Foreskin keratinocyte (primary cell): ENCODE measurements at places on chromosomes 2 and 18.

DNA sequence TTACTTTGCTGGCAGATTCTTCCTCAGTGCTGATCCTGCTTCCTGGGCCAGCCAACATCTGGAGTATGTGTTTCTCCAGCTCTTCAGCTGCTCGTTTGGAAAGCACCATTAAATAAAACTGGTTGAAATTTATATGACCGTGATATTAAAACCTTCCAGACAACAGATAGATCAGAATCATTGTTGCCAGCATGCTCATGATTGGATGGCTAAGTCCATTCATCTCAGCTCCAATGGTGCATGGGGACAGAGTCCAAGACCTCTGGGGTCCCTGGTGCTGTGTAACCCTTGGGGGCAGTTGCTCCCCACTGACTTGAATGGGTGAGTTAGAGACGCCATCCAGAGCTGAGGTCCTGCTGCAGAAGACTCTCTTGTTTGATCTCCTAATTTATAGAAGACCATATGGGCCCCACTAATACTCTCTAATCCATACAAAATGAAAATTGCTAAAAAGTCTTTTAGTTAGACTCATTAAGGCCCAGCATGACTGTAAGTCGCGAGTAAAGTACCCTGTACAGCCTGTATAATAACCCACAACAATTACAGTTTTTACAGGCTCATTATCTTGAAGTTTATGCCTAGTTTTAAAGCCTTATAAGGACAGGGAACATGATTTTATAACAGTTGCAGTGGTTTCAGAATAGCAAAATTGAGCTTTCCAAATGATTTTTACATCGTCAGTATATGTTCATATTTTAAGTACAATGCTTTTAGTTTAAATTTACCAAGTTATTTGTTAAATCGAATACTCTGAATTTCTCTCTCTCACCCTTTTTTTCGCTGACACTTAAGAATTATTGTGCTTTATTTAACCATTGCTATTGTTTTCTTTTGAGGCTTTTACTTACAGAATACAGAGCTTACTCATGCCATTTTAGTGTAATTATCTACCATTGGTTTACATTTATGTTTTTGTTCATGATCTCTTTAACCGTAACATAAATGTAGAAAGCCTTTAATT is 60.0 kb downstream of the CABLES1 start:
- no peak for DNase-seq

- DNase-seq = no peak
These were observed 8.8 kb downstream of the RALB start for GRCh38 chr2:120261387-120262006.

- no peak for DNase-seq
These were observed 28.3 kb upstream of the HPCAL1 start for GRCh38 chr2:10274376-10274775.

DNA sequence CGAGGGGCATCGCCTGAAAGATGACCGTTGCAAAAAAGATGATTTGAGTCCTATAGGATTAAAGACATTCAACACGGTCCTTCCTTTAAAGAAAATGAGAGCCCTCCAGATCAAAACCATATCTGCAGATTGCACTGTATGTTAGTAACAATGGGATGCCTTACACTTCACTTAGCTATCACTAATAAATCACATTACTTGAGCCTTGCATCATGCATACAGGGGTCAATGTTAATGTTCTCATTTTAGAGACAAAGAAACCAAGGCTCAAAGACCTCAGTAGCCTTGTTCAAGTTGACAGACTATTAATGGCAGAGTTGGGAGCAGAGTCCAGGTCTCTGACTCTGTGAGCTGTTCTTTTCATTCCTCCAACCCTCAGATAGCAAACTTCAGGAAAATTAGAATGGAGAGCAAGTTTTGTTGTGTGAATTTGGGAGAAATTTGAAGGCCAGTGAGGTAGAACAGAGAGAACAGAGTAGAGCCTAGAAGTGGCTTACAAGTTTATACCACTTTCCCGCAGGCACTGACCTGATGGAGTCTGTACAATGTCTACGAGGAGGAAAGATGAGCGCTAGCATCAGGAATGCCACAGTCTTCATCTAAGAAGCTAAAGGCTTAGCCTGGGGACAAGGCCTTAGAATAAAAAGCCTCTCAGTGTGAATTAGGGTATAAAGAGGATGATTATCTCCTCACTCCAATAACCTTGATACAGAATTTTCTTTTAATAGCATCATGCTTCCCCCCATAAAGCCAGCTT is 48.3 kb downstream of the TRIB2 start:
- DNase-seq = peak; percentile 47

- no peak for DNase-seq
These were observed 98.2 kb upstream of the HNMT start for GRCh38 chr2:137865954-137866540.

- no peak for DNase-seq
These were observed 184.5 kb upstream of the VRK2 start for GRCh38 chr2:57862153-57862552.

GRCh38 chr18:35616664-35617423 is 35.3 kb downstream of the GALNT1 start:
- DNase-seq = peak; percentile 69

- DNase-seq = no peak
These were observed 16.7 kb upstream of the GLS start for GRCh38 chr2:190863946-190864345.

GRCh38 chr2:69945441-69945840 is 16.0 kb downstream of the ASPRV1 start:
- peak; percentile 87 for DNase-seq

GRCh38 chr18:9619545-9619944 is 5.2 kb upstream of the PPP4R1 start:
- DNase-seq = no peak

- DNase-seq = no peak
These were observed 233.7 kb upstream of the SPOPL start for GRCh38 chr2:138267902-138268254.

DNA sequence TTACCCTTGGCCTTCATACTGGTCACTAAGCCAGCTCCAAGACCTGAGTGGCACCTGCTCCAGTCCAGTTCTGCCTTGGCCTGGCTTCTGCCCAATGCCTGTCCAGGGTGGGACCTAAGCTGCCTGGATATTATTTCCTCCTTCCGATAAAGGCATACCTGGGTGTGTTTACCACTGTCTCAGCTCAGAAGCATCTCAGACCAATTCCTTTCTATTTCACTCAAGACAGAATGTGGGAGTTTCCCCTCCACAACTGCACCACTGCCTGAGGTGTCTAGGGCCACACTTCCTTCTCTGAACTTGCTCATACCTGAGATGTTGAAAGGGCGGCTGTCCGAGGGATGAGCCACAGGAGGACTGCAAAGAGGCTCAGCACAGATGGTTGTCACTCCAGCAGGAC is 18.4 kb upstream of the CAB39 start:
- peak; percentile 98 for DNase-seq

- DNase-seq = peak; percentile 18
These were observed 1322.1 kb upstream of the ZEB2 start for GRCh38 chr2:145841973-145842372.

DNA sequence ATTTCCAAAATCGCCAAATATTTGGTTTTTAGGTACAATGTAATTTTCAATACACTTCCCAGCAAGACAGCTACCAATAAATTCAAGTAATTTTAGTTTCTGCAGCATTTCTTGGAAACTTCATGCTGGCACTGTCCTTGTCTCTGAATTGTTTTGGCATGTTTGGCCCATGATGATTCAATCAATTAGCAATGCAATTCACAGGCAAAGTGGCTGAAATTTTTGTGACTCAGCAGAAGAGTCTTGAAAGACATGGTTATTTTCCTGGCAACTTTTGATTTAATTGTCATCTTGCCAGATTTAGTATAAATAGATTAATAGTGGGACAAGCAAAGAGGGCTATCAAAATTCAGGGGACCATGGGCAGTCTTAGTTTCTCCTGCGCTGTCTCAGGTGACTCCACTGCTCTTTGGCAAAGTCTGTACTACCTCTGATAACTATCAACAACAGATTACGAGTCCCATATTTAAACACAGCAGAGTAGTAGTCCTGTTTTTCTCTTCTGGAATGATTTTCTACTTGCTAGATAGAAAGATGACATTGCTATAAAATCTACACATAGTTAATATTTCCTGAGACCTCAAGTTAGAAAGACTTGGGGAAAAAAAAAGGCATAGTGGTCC is 88.9 kb upstream of the CYP26B1 start:
- peak; percentile 83 for DNase-seq

DNA sequence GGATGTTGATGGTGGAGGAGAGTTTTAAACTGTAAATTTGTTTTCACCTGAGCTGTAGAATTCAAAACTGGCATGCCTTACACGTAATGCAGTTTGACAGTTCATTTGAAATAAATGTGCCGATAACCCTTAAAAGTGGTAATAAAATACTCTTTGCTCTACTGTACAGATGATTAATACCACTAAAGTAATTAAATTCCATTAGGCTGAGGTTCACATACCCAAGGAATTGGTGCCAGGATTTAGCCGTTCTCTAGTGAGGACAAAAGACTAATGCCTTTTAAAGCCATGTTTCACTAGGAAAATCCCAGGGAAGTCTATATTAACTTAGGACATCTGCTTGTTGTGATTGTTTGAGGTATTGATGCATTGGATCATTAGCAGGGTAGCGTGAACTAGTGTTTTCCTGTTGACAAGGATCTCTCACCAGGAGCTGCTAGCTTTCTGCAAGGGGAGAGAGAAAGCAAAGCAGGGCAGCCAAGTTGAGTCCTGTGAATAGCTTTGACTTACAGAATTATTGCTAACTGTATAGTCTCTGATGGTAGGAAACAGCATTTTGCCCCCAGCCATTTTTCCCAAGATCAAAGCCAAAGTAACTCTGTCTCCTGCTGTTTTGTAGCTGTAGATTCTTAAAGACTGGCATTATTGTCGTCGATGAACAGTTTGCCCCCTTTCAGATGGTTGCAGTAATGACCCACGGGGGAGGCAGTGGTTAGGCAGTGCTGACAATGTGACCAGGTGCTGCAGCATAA is 280.9 kb upstream of the FANCL start:
- peak; percentile 44 for DNase-seq

DNA sequence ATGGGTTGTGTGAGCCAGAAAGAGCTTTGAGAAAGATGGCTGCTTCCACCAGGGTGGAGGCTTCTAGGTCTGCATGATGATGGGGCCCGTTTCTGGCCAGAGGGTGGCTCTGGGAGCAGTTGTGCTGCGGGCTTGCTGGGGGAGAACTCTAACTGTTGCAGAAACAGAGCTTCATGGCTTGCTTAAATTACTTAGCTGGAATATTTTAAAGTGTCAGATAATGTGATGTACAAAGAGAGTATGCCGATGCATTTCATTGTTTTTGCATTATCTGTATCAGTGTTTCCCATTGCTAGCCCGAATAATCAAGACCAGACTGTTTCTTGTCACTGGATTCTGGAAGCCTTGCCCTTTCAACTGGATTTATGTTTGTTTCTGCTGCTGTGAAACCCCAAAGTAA is 6.3 kb upstream of the DRC1 start:
- no peak for DNase-seq
